Left ventricle myocardium inferior (tissue), 1 donor: ENCODE measurements at places on chromosomes 3 and 15.

DNA sequence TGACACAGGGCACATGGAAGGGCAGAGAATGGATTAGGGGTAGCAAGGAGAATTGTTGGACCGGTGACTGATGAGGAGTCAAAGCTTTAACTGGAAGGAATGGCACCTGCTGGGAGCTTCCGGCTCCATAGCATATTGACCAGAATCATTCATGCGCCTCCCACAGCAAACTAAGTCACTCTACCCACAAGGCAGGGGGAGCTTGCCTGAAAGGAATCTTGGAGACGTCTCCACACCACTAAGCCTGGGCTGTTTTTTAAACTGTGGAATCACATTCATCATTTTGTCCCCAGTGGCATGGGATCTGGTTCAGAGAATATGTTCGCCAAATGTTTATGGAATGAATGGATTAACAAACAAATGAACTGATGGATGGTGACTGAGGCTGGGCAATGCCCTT is 57.0 kb upstream of the ITGA11 start:
- no peak for DNase-seq

GRCh38 chr3:11545186-11545851 is 98.4 kb downstream of the VGLL4 start:
- no peak for DNase-seq

- DNase-seq = no peak
Observed at GRCh38 chr3:38509732-38510131, 13.6 kb downstream of the EXOG start.

GRCh38 chr15:26892182-26892518 is 25.3 kb downstream of the GABRA5 start:
- DNase-seq = no peak

GRCh38 chr3:149115114-149115513 is 14.3 kb upstream of the HPS3 start:
- no peak for DNase-seq

- DNase-seq = no peak
Observed at GRCh38 chr3:129812589-129812988, 80.9 kb downstream of the TMCC1 start.

GRCh38 chr3:146159037-146159436 is 1.9 kb downstream of the PLOD2 start:
- DNase-seq = no peak

GRCh38 chr15:74345051-74345450 is 22.4 kb downstream of the CYP11A1 start:
- DNase-seq = no peak

DNA sequence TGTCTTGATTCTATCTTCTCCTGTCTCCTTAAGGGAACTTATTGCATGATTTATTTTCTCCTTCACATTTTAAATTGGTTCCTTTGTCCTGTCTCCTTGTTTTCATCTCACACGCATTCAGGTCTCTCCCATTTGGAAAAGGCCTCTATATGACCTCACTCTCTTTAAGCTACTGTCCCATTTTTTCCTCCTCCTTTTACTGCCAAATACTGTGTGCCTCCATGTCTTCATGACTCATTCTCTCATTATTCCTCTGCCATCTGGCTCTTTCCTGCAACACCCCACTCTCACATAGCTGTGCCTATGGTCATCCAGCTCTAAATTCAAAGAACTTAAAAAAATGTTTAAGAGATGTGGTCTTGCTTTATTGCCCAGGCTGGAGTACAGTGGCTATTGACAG is 48.0 kb downstream of the TYRO3 start:
- DNase-seq = no peak

DNA sequence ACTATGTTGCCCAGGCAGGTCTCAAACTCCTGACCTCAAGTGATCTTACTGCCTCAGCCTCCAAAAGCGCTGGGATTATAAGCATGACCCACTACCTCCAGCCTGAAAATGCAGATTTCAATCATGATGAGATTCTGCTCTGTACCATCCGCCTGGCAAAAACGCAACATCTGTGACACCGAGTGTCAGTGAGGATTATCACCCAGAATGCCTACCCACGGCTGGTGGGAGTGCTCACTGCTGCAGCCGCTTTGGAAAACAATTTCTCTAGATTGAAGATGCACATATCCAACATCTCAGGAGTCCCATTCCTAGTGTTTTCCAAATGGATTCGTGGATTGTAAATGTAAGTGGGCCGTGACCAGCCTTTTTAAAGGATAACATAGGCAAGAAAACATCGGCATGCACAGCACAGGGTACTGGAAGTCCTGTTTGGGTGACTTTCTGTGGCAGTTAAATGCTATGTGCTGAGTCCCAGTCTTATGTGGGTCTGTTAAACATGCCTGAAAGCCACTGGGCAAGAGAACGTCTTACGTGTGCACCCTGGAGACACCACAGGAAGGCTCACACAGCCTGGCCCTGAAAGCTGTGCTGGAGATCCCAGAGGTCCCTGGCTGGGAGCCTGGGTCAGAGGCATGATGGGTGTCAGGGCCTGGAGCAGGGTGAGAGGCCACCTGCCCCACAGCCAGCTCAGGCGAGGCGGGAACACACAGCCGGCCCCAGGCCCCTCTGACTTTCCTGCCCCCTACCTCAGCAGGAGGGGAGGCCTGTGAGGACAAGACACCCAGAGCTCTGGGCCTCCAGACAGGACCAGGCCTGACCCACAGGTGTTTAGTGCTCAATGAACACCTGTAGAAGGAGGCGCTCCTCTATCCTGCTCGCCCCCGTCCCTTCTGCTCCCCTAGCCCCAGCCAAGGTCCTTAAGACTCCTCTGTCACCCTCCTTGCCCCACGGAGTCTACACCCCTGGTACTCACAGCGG is 918 bp downstream of the PRSS50 start:
- no peak for DNase-seq

DNA sequence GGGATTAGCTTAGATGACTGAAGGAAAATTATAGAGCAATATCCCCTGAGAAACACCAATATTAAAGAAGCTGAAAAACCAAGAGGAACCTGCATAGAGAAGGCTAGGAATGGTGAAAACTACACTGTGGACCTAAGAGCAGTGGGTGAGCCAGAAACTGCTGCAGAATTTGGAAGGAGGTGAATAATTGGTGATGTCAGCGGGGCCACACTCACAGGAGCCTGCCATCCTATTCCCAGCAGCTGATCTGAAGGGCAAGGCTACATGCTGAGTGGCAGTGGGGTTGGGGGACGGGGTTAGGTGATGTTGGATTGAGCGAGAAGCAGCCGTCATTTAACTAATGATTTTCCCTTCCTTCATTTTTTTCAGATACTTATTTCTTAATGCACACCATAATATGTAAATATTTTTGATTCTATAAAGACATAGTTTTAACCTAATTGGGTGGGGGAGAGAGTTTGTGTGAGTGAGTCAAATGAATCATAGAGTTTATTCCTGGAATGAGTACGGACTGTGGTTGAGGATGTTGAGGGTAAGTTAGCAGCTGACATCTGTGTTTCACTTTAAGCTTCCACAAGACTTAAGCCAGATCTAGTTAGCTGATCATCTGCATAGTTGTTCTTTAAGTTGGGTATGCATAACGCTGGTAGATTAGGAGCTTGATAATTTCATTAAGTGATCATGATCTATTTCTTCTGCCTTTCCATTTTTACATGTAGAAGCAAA is 222.8 kb downstream of the PTPRG start:
- DNase-seq = no peak

GRCh38 chr3:107428051-107428858 is 51.0 kb downstream of the CCDC54 start:
- DNase-seq = no peak

- no peak for DNase-seq
Observed at GRCh38 chr3:30913176-30913575, 18.7 kb upstream of the GADL1 start.

- no peak for DNase-seq
Observed at GRCh38 chr15:64379216-64379960, 1.9 kb downstream of the PCLAF start.

GRCh38 chr3:120170223-120170622 is 76.0 kb upstream of the GSK3B start:
- DNase-seq = no peak

DNA sequence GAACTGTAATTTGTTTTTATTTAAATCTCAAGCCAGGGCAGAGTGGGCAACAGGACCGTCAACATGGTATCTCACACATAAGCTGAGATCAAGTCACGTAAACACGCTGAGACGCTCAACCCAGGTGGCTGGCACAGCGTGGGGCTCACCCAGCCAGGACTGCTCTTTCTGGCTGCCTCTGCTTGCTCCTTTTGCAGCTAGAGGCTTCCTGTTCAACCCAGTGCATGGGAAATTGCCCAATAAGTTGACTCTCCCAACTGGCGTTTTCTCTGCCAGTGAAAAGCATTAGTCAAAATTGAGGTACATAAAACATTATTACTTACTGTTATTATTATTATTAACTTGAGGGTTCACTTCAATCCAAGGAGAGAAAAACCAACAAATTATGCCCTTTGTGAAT is 398.1 kb downstream of the NR2F2 start:
- no peak for DNase-seq

DNA sequence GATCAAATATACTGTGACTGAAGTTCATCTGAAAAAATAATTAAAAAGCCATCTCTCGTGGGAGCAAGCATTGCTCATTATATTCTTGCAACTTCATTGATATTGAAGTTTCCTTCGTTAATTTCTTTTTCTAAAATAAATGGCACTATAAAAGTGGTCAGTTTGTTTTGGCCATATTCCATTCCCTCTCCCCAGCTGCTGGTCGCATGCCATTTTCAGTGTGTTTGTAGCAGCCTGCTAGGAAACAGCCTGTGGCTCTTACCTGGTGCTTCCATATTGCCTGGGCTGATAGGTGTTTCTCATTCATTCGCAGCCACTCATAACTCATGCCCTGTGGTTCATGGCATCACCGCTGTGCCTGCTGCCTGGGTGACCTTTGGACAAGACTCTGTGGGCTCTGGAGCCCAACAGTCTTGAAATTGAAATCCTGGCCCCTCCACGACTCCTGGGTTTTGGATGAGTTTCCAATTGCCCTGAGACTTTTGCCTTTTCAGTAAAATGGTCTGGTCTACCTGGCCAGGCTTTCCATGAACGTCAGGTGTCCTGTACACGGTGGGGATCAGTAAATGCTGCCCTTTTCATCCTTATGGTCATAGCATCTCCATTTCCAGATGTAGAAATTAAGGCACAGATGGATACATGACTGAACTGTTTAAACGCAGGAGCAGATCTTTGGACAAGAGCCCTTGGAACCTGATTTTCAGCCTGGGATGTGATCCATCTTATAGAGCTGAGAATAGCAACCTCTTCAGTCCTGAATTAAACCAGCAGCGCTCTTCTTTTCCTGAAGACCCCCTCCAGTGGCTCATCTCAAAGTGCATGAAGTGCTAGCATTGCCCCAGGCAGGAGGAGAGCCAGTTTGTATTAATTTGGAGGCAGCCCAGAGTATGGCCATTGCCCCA is 69.4 kb downstream of the SLCO3A1 start:
- no peak for DNase-seq

- no peak for DNase-seq
Observed at GRCh38 chr15:41775651-41776050, 1.4 kb downstream of the MAPKBP1 start.

DNA sequence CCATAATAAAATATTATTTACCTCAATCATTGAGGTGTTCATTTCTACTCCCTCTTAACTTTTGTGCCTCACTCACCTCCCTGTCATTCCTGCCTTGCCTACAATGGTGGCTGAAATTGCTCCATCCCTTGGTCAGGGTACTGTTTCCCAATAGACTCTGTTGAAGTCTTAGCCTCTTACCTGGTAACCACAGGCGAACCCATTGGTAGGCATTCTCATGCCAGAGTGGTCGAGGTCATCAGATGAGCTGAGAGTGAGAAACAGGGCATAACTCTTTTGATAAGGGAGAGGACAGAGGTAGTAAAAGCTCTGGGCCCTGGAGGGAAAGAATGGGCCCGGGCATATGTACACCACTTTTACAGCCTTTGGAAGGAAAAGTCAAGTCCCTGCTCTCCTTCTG is 265.6 kb downstream of the ARRDC4 start:
- no peak for DNase-seq

DNA sequence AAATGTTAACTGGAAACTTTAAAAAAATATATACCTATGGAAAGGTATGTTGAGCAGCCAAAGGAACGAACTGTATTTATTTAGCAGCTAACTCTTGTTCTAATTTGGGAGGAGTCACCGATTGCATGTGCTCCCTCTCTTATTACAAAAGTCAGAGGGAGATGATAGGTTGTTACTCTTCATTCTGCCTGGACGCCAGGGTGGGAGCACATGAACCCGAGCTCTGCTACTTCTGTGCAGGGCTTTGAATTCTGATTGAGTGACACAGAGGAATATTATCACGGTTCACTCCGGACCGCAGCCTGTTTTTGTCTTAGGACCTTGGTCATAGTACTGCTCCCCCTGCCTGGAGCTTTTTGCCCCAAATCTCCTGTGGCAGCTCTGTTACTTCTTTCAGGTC is 36.9 kb upstream of the LRIG1 start:
- DNase-seq = no peak

- DNase-seq = no peak
Observed at GRCh38 chr3:127037971-127038446, 55.1 kb downstream of the PLXNA1 start.

- DNase-seq = no peak
Observed at GRCh38 chr3:183701744-183702143, 4.1 kb downstream of the YEATS2 start.

DNA sequence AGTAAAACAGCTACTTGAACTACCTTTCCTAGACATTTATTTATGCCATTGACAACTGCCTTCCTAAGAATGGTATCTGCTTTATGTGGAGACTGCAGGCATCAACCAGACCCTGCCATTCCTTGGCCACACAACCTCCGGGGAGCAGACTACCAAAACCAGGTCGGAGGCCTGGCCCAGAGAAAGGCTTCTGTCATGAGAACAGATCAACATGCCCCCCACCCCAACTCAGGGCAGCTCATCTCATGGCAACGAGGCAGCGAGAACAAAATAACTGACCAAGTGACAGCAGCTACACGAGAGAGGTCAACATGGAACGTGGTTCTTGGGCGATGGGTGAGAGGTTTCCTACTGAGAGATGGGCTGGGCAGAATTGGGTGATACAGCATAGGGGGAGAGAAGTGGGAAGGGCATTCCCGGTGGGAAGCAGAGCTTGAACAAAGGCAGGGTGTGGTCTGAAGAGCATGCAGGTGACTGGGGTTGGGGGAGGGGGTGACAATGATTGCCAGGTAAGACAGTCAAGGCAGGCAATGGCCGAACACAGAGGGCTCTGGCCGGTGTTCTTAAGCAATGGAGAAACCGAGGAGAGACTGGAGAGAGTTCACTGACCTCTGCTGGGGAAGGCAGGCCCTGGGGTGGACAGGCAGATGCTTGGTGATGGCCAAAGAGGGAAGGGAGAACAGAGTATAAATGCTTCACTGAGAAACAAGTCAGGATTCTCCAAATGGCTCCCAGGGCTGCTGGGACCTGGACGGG is 33.9 kb downstream of the CCDC12 start:
- DNase-seq = no peak

DNA sequence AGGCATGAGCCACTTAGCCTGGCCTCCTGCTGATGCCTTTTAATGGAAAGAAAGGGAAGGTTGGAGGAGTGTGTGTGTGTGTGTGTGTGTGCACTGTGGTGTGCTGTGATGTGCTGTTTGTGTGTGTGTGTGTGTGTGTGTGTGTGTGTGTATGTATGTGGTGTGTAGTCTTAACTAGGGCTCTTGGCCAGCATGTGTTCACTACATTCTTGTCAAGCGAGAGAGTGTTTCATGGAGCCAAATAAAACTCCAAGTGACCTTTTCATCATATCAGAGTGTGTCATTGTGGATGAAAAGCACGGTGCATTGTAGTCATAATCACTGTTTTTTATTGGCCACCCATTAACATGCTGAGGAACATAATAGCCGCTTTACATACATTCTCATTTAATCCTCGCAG is 30.8 kb upstream of the BHLHE40 start:
- no peak for DNase-seq
